ENCODE measurements at places on chromosomes 5 and 9.

DNA sequence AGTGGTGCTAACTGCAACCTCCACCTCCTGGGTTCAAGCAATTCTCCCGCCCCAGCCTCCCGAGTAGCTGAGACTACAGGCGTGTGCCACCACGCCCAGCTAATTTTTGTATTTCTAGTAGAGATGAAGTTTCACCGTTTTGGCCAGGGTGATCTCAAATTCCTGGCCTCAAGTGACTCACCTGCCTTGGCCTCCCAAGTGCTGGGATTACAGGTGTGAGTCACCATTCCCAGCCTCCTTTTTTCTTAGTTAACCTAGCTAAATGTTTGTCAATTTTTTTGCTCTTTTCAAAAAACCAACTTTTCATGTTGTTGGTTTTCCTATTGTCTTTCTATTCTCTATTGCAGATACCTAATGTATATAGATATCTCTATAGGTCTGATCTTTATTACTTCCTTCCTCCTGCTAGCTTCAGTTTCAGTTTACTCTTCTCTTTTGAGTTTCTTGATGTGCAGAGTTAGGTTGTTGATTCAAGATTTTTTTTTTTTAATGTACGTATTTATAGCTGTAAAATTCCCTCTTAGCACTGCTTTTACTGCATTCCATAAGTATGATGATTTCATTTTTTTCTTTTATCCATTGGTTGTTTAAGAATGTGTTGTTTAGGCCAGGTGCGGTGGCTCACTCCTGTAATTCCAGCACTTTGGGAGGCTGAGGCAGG lies 32.9 kb downstream of the FGD3 start:
- no peak for DNase-seq

DNA sequence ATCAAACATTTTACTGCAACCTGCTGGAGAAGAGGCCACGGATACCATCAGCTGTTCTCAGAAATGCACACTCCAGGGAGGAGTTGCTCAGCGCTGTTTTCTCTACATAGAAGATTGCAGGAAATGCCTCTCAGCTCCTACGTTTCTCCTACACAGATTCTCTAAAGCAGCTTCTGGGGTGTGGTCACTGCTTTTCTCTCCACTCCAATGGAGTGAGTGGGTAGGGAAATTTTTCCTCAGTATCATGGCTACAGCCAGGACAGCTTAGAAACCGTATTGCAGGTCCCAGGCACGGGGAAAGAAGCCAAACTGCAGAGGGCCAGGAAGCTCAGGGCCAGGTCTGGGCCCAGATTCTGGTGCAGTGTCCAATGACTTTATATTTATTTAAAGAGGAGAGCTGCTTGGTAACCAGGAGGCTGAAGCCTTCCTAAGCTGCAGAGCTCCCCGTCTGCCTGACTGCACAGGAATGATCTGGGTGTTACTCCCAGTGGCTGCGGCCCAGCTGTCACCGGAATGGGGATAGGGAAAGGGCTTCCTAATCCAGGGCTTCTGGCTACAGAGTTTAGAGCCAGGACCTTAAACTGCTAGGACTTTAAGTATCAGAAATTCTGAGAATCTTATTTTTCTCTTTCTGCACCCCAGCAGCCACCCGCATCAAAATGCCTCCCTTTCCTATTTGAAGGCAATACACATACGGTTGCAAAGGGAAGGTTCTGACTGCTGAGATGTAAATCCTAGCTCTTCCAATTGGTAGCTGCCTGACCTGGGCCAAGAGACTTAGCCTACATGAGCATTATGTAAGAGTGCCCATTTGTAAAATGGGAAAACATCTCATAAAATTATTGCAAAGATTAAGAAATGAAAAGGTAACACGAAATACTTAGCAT lies 1.4 kb upstream of the SPTAN1 start:
- no peak for DNase-seq

DNA sequence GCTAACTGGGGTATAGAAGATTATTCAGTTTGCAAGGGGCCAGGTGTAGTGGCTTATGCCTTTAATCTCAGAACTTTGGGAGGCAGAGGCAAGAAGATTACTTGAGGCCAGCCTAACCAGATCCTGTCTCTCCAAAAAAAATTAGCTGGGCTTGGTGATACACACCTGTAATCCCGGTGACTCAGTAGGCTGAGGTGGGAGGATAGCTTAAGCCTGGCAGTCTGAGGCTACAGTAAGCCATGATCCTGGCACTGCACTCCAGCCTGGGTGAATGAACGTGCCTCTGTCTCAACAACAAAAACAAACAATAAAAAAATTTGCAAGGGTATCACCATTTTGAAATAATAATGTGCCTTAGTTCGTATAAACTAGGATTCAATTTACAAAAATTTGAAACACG lies 51.3 kb downstream of the BAAT start:
- no peak for DNase-seq

DNA sequence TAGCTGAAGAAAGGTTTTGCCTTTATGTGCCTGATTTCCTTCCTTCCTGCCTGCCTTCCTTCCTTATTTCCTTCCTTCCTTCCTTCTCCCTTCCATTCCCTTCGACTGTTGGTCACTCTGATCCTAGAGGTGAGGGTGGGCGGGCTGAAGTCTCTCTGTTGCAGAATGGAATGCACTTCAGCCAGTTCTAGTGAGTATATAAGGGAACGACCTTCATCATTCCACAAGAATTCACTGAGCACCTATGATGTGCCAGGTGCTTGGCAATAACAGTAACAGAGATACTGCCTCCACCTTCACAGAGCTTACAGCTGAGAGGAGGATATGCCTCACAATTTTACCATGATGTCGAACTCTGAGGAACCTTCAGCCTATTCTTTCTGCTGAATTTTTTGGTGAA lies 8.7 kb upstream of the OR5C1 start:
- DNase-seq: no peak

GRCh38 chr9:16735001-16735400 lies 135.5 kb downstream of the BNC2 start:
- DNase-seq: no peak

- DNase-seq: no peak
These were observed 840.4 kb upstream of the WWC1 start for GRCh38 chr5:167451076-167451475.

GRCh38 chr5:2283481-2284045 lies 400.8 kb upstream of the IRX4 start:
- no peak for DNase-seq

GRCh38 chr5:113081881-113082546 lies 105.4 kb downstream of the DCP2 start:
- DNase-seq: no peak

- no peak for DNase-seq
These were observed 159.6 kb upstream of the ANKH start for GRCh38 chr5:15031180-15031579.

GRCh38 chr5:72144762-72145161 lies 37.5 kb downstream of the MAP1B start:
- DNase-seq: no peak

DNA sequence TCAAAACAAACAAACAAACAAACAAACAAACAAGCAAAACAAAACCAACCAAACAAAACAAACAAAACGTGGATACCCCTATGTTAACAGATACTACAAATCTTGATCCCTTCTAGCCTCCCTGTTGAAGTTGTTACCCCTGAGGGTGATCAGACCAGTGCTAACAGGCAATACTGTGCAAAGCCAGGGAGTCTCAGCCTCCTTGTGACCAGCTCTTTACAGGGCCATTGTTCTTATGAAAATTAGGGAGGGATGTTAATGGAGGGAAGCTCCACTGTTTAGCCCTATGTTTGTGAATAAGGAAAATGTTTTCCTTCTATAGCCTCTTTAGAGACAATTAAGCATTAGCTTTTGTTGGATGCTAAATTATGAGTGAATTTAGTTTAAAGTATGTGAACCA lies 1072.1 kb upstream of the WWC1 start:
- DNase-seq: no peak

DNA sequence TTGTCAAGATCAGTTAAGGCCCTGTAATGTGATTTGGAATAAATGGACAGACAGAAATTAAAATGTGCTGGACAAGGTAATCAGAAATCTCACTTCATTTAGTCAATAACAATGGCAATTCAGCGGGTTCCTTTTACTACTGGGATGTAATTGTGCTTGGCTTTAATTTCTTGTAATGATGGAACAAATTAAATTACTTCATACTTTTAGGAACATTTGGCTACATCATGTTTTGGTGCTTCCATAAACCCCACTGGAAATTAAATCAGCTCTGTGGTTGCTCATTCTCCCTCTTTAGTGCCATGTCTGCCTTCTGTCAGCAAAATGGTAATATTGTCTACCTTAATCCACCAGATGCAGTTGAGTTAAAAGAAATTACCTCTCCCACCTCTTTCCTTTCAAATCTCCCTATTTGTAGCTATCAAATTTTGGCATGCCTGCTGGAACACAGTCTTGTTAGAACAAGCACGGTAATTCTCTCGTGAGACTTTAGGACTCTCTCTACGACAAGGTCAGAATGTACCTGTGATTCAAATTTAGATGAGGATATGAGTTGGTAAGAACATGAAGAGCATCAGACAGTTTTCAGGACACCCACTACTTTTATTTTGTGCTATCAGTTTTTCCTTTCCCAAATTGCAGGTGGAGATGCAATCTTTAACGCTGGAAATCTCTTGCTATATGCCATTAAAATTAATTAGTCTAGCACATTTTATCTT lies 476.3 kb downstream of the RAB3C start:
- DNase-seq: no peak

- DNase-seq: no peak
These were observed 845.9 kb downstream of the CDH9 start for GRCh38 chr5:26192486-26192885.

DNA sequence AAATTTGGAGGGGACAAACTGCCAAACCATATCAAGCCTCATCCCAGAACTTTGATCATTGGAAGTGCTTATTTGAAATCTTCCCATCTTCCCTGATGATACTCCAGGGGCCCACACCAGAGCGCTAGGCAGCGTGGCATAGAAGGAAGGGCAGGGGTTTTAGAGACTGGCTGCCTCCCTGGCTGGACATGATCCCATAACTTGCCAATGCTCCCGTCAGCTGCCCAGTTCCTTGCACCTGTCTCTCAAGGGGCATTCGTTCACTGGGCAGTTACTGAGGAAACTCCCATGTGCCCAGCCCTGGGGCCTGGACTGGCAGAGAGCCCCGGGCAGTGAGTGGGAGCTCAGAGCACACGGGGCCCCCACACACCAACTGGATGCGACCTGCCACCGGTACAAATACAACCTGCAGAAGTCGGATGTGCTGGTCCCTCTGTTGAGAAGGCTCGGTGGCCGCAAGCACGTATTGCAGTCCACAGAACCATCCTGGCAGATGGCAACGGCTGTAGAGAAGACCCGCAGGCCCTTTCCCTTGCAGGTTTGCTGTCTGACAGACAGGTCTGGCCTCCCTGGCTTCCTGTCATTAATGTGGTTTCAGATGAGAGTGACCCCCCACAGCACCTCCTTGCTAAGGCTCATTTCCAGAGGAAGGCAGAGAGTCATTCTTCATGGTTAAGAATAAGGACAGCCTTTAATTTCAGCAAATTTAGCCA lies 122.4 kb downstream of the MVB12B start:
- no peak for DNase-seq

DNA sequence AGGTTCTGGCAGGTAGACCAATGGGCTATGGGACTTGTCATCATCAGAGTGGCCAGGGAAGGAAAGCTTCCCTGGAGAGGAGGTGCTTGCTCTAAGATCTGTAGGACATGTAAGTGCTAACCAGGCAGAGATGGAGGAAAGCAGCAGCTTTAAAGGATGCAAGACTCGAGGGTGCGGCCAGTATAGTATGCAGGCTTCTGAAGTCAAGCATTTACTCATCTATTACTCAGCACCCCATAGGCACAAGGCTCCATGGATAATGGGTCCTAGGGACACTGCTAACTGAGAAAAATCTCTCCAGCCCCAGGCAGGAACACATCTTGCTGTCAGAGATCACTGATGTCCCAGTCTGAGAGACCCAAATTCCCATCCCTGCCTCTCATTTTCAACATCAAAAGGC lies 49.7 kb downstream of the WWC1 start:
- DNase-seq: no peak

- DNase-seq: no peak
These were observed 35.2 kb downstream of the KCNMB1 start for GRCh38 chr5:170353961-170354360.

DNA sequence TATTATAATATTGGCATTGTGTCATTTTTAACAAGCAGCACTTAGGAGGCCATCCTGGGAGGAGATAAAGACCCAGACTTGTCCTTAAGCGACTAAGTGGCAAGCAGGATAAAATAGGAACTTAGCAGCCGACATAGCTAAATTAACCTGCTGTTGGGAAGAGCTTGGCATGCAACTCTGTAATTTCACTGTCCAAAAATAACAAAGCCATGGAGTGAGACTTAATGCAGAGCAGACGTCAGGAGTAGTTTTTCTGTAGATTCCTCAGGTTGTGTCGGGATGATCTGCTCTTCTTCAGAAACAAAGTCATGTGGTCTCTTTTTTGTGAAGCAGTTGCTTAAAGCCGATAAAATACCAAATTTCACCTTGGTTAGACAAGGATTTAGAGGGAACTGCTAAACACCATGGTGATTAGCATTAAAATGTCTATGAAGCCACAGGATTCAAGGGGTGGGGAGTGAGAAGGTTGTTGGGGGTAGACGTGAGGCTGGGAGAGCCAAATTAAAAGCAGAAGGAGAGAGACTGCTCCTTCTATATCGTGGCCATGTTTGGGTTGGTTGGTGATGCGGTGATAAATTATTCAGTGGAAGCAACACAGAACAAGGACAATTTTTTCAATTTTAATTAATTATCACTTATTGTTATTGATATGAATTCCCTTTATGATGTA lies 303.0 kb downstream of the CSNK1G3 start:
- no peak for DNase-seq

Data from NCI-H187 (cell line).